ENCODE measurements at places on chromosomes 6 and 20. TPM values are rescaled to one million over a fixed set of nuclear protein-coding genes. Genes with fewer than 3 reads are reported as not detected.

CTAGE9 gene
- total RNA-seq = not detected

- no peak for DNase-seq
Measured at GRCh38 chr6:83086751-83087150, 19.3 kb downstream of the DOP1A start.

DNA sequence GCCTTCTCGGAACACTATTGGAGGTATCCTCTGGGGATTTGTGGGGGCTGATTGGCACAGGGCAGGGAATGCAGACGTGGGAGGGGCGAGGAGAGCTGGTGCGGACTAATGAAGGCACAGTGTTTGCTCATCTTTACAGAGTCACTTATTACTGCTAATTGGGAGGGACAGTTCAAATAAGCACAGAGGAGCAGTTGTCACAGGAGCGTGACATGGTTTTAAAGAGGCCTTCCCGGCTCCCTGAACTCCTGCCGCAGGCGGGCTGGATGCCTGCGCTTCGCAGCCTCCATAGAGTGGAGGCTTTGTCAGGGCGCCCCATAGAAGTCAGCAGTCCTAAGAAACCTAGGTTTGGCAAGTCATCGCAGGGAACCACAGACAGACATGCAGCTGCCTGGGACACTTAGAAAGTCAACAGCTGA is 149.6 kb downstream of the LINC00237 start:
- DNase-seq = no peak

DNA sequence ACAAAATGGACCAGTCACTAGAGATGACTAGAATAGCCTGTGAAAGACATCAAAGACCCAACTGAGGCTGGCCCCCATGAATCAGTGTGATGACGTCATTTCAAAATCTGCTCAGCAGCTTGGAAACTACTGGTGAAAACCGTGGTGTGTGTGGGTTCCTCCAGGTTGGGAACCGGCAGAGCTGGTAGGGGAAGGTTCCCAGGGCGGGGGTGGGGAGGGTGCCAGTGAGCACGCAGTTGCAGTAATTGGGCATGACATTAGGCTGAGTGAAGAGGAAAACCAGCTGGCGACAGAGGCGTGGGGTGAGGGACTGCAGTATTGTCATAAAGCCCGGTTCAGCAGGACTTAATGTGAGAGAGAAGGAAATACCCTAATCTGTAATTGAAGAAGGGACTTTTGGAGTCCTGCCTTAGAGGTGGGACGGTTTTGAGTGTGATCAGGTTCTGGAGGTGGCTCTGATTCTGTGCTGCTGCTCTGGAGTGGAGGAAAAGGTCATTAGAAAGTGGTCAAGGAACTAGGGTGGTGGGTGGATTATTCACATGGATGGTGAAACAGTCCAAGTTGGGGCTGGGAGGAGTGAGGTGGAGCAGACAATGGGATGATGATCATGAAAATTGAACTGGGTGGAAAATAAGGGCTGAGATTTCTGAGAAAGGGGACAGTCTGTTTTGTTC is 52.0 kb upstream of the MTHFD1L start:
- no peak for DNase-seq

- DNase-seq = peak; percentile 90
Measured at GRCh38 chr6:157954150-157955117, 27.2 kb upstream of the SYNJ2 start.

MLN gene
- not detected for total RNA-seq

HRH3 gene
- total RNA-seq = not detected

GRCh38 chr6:131789219-131789618 is 18.6 kb upstream of the ENPP1 start:
- no peak for DNase-seq

Data from Peyer's patch (tissue), 4 donors.